ENCODE measurements at places on chromosomes 5 and 9.
A peak's percentile ranks its signal among the peaks of the same experiment; 100 is the strongest.

- peak; percentile 12 for DNase-seq
Measured at GRCh38 chr5:155850370-155850769, 476.6 kb upstream of the SGCD start.

DNA sequence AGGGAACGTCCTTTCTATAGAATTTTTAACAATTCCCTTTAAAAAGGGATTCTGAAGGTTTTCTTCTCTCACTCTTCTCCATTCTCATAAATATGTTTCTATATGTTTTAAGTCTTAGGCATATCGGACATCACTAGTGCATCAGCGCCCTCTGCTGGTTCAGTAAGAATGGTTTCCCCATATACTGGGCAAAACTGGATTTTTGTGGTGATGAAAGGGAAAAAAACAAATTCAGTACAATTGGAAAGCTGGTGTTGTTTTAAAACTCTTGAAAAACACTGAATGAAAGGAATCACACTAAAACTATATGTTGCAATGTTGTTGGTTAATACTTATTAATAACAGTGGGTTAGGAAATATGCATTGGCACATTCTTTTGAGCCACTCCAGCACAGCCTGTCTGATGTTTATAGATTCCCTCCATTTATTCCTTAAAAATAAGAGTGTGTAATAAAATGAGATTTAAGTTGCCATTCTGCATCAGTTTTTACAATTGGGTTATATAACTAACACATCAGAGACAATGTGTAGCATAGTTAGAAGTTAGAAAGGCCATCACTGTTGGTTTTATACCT, 15.8 kb downstream of the CWC27 start:
- no peak for DNase-seq

DNA sequence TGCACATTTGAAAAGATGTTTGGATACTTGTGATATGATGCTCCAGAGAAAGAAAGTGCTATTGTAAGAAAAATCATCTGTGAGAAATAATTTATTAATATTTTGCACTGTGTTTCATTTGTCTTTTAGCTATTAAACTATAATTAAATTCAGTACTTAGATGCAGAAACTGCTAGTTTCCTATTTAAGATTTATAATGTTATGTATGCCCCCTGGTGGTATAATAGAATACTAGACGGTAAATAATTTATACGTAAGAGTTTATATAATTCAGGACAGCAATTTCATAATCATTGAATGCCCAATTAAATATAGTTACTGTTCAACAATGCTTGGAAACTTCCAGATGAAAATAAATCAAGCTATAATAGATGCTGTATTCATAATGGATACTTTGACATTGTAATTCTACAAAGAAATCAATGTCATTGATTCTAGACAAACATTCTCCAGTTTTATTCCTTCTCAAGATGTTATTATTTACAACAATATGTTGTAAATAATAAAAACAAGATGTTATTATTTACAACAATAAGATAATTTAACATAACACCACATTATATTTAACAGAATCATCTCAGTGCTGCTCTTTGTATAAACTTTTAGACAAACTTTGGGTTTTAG, 101.0 kb downstream of the TMEM232 start:
- no peak for DNase-seq

DNA sequence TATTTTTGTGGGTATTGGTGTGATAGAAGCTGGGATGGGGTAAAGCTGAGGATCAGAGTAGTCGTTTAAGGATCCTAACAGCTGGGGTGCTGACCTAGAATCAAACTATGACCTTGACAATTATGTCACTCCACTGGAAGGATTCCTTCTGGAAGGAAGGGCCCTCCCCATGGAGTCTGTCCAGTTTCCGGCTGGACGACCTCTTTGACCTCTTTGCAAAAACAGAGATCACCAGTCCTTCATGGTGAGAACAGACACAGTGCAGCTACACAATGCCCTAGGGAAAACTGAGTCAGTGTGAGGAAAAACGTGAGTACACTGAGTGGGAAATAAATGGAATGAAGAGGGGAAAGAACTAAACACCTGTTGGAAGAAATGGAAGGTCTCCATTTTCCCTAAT, 445.6 kb downstream of the MAT2B start:
- DNase-seq = no peak

GRCh38 chr5:91243286-91243685, 139.8 kb downstream of the ARRDC3 start:
- no peak for DNase-seq

- no peak for DNase-seq
Measured at GRCh38 chr9:127863191-127863621, 8.7 kb upstream of the ENG start.

DNA sequence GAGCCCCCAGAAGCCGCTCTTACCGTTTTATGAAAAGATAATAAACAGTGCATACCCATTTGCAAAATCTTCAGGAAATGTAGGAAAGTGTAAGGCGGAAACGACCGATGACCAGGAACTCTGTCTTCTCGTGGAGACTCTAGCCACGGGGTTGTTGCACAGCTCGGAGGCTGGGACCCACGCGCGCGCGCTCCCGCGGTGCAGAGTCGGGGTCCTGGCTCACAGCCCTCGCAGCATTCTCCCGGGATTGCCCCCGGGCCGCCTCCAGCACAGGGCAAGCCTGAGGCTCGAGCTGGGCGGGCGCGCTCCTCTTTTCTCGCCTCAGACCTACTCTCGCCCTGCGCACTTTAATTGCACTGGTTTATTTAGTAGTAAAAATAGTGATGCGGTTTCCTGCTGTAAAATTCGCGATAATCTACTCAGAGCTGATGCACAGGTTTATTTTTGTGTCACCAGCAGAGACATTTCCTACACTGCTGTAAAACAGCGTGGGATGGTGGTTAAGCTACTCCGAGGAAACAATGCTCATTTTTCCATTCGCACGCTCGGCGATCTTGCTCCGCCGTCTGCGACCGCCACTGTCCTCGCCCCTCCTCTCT, 15.5 kb downstream of the TRIM7 start:
- DNase-seq = no peak

DNA sequence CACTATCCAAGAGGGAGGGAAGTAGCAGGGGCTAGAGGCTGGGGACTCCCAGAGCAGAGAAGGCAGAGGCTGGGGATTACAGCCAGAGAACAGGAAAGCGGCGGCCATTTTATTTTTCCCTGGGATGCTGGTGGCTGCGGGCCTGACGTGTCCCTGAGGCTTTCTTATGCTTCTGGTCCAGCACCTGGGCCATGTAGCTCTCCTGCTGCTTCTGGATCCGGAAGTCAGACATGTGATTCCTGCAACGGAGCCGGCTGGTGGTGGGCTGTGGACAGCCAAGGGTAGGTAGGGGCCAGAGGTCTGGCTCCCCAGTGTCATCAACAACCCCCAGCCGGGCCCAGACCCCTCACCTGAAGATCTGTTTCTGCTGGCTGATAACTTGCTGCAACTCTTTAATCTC, 1.8 kb upstream of the PROB1 start:
- DNase-seq = no peak

DNA sequence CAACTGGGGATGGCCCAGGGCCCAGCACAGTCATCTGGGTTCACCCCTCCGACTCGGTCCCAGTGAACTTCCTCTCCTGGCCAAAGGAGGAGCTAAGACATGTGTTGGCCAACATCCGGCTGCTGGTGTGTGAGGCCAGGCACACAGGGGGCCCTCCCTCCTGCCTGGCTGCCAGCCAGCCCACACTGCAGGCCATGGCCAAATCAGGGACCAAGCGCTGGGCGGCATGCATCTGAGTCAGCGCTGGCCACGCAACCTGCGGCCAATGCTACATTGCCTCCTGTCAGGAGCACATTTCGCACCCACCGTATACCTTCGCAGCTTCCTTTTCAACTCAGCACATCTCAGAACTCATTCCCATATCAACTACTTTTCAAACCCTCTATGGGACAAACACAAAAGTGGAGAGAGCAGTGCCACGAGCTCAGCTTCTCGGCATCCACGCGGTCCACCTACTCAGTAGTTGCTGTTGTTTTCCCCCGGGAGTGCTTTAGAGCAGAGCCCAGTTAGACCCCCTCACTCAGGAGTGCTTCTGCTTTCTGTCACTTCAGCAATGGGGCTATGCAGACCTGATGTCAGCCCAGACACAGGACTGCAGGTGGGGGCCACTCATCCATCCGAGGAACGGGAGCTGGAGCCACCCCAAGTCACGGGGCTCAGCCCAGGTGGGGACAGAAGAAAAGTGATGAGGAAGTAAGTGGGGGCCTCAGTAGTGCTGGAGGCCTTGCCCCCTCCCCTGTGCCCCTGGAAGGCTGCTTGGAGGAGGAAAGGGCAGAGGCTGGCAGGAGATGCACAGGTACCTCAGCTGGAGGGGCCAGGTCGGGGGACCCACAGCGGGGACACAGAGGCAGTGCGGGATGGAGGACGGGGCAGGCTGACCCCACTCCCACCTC, 13.9 kb downstream of the NINJ1 start:
- peak; percentile 41 for DNase-seq

- DNase-seq = no peak
Measured at GRCh38 chr5:128674837-128675446, 136.9 kb upstream of the FBN2 start.

DNA sequence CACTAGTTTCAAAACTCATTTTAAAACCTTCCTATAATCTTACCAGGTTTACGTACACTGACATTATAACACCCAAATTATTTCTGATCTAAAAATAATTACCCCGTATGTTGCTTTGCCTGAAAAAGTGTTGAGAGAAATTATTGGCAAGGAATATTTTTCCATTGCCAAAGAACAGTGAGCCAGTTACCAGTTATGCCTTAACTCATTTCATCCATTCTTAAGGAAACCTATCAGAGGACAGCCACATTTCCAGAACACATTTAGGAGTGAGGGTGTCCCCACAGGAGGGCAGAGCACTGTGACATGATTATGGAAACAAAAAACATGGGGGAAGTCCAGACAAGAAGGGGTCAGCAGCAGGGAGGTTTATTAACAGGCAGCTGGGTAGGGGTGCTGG, 52.2 kb downstream of the GABBR2 start:
- no peak for DNase-seq

- no peak for DNase-seq
Measured at GRCh38 chr9:121836366-121836885, 185.0 kb downstream of the DAB2IP start.

DNA sequence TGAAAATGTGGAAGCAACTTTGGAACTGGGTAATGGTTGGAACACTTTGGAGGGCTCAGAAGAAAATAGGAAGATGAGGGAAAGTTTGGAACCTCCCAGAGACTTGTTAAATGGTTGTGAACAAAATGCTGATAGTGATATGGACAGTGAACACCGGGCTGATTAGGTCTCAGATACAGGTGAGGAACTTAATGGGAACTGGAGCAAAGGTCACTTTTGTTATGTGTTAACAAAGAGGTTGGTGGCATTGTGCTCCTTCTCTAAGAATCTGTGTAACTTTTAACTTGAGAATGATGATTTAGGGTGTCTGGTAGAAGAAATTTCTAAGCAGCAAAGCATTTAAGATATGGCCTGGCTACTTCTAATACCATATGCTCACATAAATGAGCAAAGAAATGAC, 36.4 kb upstream of the CXCL14 start:
- DNase-seq = no peak

- no peak for DNase-seq
Measured at GRCh38 chr9:6910032-6910431, 152.3 kb downstream of the KDM4C start.

GRCh38 chr9:6076851-6077250, 61.4 kb upstream of the RANBP6 start:
- no peak for DNase-seq

- no peak for DNase-seq
Measured at GRCh38 chr5:135323701-135324132, 75.3 kb downstream of the MACROH2A1 start.

DNA sequence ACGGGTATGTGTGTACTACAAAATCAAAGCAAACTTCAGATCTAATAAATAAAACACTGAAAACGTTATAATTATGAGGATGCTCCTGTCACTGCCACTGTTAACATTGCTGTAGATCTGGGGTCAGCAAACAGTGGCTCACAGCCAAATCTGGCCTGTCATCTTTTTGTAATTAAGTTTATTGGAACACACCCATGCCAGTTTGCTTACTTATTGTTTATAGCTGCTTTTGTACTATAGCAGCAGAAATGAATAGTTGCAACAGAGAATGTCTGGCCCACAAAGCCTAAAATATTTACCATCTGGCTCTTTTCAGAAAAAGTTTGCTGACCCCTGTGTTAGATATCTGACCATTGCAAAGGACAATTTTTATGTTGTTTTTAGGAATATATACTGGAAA, 32.1 kb downstream of the PRRC1 start:
- DNase-seq = no peak

DNA sequence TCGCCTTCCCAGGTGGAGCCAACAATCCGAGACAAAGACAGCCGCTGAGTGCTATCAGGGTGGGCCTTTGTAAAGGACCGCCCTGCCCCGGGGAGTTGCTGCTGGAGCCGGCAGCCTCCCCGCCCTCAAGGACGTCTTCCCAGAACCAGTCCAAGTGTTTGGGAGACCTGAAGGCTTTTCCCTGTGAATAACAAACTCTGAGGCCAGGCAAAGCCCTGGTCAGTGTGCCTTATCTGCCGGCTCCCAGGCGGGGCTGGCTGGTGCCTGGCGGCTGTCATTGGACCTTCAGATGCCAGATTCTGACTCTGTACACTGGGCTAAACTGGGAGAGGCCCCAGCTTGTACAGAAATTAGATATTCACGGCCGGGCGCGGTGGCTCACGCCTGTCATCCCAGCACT, 2.1 kb downstream of the SLC9A3 start:
- DNase-seq = no peak

DNA sequence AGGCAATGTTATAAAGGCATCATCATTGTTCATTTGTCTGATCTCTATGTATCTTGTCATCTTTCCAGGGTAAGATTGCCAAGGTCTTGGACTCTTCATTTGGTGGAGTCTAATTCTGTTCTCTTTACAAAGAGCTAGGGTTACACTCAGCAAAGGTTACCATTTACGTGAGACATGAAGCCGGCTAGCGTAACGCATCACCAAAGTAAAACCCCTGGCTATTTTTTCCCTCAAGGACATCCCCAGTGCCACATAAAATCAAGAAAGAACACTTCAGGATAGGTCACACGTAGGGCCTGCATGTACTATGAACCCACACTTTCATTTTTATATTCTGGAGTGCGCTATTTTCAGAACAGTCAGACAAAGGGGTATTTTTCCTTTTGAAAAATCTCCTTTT, 20.0 kb upstream of the MYOT start:
- no peak for DNase-seq

DNA sequence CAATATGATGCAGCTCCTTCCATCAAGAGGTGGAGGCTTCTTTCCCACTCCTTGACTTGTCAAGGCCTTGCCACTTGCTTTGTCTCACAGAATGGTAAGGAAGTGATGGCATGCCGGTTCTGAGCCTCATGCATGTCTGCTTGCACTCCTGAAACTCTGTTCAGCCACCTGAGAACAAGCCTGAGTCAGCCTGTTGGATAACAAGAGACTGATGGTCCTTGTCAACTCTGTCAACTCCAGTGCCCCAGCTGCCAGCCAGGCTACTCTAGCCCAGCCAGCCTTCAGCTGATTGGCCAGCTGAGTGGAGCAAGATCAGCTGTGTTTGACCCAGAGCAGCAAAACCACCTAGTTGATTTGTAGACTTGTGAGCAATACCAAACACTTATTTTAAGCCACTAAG, 4.4 kb upstream of the TENT4A start:
- DNase-seq = no peak

- no peak for DNase-seq
Measured at GRCh38 chr9:35277628-35278359, 116.0 kb downstream of the UNC13B start.

Measured in DMS153 (cell line).